ENCODE measurements at places on chromosomes 5 and 9.

DNA sequence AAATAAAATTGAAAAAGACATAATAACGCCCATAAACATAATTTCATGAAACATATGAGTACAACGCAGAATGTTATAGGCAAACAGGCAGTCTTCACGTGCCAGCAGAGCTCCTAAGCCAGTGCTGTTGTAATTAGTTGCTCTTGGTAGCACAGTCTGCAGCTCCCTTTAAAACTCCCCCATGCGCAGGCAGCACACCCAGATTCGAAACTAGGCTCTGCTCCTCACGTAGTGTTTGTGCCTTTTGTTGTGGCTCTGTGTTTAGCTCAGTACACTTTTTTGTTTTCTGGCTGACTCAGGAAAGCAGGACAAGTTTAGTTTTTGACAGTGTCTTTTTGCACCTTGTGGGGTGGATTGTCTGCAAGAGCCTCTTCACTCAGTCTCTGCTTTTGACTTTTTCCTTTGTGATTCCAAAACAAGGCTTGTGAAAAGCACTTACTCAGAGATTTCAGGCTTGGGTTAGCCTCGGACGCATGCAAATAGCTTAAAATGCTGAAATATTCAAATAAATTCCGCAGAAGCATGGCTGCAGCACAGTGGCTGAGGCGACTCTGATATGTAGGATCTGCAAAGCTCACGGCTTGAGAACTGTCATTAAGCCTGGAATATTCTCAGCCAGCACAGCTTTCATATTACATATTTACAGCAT lies 113.6 kb downstream of the IRX1 start:
- no peak for DNase-seq

DNA sequence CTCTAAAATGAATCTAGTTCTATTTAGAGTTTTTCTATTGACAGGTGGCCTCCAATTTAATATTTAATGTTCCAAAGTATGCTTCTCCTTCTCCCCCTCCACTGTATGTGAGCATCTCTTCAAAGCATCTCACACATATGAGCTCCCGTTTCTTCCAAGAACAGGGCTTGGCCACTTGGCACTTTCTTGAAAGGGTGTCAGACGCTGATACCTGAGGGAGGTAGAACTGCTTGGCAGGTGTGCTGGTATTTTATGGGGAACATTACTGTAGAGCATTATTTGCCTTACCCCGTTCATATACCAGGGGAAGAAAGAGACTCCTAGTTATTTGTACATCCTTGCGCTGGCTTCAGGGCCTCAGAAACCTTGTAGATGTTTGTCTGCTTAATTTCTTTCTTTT lies 1.9 kb downstream of the RCL1 start:
- no peak for DNase-seq

DNA sequence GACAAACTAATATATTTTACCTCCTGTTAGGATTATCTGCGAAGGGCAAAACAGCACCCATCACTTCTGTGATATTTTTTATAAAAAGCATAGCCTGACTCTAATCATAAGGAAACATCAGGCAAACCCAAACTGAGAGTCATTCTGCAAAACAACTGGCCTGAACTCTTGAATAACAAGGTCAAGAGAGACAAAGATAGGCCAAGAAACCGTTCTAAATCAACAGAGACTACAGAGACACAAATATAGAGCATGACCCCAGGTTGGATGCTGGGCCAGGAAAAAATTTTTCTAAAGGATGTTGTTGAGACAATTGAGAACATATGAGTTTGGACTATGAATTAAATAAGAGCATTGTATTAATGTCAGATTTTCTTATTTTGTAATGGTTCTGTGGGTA lies 384.9 kb downstream of the NFIB start:
- DNase-seq, result no peak

DNA sequence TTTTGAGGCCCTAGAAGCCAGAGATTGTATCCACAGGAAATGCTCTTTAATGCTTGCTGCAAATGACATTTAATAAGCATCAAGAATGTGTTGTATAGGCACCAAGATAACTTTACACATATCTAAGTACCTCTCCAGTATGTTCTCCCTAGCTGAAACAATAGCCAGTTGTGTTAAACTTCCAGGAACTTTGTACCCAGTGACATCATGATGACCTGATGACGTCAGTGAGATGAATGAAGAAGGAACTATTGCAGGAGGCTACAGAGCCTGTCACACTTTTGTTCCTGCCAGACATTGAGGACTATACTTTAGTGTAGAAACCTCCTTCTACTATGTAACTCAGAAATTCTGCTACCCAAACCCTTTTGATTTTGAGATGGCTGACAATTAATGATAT lies 129.8 kb downstream of the CD180 start:
- DNase-seq, result no peak

DNA sequence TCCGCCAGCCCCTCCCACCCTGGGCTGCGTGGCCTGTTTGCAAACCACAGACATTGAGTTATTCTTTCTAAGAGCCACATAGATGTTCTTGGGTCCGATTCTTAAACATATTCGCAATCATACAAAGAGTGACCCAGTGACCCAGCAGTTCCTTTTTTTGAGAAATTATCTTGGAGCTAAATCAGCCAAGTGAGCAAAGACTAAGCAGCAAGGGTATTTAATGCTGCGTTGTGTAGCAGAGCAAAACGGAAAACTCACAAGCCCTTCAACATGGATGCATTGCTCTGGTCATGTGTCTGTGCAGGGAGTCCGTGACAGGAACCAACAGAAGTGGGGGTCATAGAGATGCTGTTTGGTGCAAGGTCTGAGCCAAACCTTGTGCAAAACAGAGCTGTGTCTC lies 95.6 kb downstream of the OLFM1 start:
- no peak for DNase-seq

GRCh38 chr5:1948111-1948510 lies 65.4 kb upstream of the IRX4 start:
- DNase-seq, result no peak

GRCh38 chr5:151345187-151345807 lies 2.1 kb downstream of the SLC36A2 start:
- no peak for DNase-seq

- DNase-seq, result no peak
These were observed 27.8 kb upstream of the STX17 start for GRCh38 chr9:99878651-99879050.

All from activated T-cell treated with anti-CD3 and anti-CD28 coated beads, Interleukin-2, amount 50 U/mL, for 4 hours (primary cell).